RWPE2 (cell line): ENCODE measurements at places on chromosomes 7 and 10.

- no peak for DNase-seq
Observed at GRCh38 chr7:78501064-78501463, 702.5 kb downstream of the PHTF2 start.

GRCh38 chr7:84264396-84264795, 69.8 kb upstream of the SEMA3A start:
- DNase-seq = no peak

DNA sequence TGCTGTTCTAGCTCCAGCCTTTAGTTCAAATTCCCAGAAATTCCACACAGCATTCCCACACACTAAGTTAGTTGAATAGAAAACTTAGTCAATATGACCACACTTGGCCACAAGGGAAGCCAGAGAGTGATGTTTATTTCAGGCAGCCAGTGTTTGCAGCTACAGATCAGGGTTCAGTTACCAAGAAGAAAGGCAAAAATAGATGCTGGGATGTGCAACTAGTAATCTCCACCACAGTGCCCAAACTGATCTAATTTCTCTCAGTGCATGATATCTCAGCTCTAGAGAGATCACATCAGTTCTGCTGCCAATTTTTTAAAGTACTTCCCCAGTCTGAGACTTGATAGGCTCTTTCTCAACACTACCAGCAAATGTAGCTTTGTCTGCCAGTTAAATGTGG, 17.6 kb downstream of the SLF2 start:
- no peak for DNase-seq

- DNase-seq = no peak
Observed at GRCh38 chr7:66542049-66542448, 86.6 kb upstream of the KCTD7 start.

DNA sequence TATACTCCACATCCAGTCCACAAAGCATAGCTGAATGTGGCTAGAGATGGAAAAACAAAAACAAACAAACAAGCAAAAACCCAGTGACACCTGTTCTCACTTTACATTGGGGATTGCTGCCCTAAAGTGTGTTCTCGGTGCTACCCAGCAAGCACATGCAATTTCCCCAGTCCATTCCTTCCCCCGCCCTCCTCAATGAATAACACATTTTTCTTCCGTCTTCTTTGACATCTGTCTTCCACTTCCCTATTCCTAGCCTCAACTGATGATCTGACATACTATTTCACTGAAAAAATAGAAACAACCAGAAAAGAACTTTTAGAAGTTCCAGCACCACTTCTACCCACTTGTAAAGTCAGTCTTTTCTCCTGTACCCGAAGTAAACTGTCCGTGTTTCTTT, 147.1 kb downstream of the MALRD1 start:
- no peak for DNase-seq

DNA sequence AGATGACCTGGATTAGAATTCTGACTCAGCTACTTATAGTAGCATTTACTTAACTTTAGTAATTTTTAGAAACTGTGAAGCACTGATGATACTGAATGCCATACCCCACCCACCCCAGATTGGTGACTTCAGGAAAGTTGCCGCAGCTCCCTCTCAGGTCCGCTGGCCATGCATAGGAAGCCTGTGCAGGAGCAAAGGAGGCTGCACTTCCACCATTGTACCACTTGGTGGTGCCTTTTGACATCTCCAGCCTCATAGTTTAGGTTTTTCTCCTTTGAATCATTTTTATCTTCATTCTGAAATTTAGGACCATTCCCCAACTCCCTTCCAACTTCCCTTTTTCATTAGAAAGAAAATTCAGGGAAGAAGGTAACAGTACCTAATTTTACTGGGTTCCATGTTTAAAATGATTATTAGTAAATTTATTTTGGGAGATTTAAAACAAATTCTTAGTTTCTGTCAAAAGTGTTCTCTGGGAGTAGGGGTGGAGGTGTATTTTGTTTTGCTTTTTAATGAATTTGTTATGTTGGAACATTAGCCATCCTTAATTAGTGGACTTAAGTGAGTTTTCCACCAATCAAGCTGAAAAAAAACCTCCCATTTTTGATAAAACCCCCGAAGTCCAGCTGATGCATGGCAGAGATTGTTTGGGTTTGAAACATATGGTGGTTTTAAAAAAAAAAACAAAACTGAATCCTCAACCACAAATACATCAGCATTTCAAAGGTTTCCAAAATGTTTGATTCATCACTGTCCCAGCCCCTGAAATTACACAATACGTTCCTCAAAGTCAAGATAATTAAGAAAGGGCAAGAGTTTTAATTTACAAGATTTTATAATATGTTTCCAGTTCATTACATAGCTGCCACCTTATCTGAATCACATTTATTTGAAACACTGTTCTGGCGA, 109.6 kb downstream of the WNT2 start:
- no peak for DNase-seq

DNA sequence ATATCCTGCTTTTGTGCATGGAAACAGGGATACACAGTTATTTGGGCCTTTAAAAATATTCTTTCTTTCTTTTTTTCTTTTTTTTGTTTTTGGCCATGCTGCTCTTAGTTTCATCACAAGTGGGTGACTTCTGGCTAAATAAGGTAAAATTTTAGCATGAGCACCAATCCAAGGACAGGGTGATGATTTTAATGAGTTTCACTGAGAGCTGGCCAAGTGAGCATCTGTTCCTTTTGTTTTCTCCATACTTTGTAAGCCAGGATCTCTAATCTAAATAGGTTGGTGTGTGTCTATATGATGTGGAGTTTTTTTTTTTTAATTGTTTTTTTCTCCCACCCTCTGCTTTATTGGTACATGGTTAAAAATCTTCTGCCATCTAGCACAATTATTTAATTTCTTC, 106.8 kb downstream of the POLL start:
- no peak for DNase-seq

- DNase-seq = no peak
Observed at GRCh38 chr10:57579926-57580325, 687.8 kb downstream of the IPMK start.

DNA sequence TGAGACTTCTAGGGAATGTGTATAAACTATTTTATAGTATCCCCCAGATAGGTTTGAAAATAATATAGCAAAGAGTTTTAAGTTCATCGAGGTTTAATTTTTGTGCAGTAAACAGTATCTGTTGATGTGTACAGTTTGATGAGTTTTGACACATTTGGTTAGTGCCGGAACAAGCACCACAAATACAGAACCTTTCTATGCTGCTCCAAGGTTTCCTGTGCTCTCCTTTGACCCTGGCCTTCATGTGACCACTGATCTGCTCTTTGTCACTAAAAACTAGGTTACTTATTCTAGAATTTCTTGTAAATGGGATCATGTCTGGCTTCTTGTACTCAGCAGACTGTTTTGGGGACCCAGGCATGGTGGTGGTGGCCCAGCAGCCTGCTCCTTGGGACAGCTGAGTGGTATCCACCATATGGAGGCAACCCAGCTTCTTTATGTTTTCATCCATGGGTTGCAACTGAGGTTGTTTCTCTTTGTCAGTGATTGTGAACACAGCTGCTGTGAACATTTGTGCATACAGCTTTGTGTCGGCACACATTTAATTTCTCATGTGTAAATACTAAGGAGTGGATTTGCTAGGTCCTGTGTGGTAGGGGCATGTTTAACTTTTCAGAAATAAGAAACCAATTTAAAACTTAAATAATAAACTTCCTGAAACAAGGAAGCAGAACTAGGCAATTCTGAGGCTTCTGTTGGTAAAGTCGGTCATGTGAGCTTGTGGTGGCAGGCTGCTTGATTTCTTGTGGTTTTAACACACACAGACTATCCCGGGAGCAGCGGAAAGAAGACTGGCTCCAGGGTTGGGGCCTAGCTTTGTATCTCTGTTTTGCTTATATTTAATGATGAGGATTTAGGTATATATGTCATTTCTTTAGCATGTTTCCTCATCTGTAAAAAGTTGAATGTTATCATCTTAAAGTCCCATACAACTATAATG, 219.4 kb downstream of the ABCA13 start:
- DNase-seq = no peak

DNA sequence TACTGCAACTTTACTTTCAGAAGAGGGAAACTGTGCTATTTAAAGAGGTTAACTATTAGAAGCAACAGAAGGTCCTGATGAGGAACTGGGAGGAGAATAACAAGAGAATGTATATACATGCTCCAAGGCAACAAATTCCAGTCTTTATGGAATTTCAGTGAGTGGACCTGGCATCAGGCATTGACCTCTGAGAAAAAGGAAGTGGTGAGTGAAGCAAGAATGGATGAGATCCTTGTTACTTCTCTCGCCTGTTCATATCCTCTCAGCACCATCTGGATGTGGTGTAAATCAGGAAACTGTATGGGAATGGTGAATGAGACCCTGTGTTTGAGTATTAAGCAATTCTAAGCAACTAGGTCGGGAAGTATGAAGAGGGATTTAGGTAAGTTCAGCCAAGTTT, 30.3 kb upstream of the KBTBD2 start:
- no peak for DNase-seq

DNA sequence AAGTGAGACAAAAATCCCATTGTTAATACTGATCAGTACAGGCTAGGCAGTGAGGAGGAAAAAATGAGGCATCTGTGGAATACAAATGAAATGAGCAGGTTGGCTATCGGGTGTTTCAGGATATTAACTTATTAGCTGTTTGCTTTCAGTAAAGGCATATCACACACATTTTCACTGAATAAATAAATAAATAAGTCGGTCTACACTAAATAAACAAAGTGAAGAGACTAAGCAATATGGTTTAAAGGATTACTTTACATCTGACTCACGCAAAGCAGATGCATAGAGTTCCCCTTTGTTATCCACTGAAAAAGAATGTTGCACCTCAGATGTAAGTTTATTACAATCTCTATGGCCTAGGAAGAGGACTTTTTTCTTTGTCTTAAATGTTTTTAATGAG, 6.3 kb upstream of the SEMA3A start:
- no peak for DNase-seq

DNA sequence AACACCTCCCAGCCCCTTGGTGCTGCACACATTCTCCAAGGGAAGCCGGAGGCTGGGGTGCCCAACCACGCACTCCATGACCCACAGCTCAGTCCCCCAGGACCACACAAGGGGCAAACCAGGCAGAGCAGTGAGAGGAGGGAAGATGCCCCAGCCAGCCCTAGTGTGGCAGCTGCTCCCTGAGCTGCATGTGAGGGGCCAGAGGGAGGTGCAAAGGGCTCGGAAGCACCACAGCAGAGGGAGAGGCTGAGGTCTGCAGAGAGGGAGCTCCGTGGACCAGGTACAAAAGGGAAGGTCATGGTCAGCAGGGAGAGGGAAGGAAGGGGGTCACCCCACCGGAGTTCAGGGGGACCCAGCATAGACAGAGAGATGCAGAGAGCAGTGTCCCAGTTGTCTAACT, 1.5 kb upstream of the CALML5 start:
- DNase-seq = no peak
